T47D (cell line): ENCODE measurements at places on chromosomes 2 and 18.

DNA sequence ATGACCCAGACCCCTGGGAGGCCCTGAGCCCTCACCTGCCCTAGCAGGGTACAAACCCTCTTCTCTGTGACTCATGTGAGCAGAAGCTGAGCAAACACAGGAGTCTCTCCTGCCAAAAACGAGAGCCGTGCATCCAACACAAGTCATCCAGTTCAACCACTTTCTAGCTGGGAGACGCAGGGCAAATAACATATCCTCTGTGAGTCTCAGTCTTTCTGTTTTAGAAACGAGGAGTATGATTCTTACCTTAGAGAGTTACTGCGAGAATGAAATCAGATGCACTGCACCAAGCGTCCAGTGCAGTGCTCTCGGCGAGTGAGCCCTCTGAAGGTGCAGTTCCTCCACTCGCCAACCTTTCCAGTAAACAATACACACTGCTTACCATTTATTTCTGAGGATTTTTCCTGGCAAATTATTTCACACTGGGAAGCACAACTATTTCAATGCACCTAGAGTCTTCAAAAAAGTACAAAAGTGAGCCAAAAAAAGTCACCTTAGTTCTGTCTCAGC, 331.8 kb upstream of the MYT1L start:
- DNase-seq: peak; percentile 16

DNA sequence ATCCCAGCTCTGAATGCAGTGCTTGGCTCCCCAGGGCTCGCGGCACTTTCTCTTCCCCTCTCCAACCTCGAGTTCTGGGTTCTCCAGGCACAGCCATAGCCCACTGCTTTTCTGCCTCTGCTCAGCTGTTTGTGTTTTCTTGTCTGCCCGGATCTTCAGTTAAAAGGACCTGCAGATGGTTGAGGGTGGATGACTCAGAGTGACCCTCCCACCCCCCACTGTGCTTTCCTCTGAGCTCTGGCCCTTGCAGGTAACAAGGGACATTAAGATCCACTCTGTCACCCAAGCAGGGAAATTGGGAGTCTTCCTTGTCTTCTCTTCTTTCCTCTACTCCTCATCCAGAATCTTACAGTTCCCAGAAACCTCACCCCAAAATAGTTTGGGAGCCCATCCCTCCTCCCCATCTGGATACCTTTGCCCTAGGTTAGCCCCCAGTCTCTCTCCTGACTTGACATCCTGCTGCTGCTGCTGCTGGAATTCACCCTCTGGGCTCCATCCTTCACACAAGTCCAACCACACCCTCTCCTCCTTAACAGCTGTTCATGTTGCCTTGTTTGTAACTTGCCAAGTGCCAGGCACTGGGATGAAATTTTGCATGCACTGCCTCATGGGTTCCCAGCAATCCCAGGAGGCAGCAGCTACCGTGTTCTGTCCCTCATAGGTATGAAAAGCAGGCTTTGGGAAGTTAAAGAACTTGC, 157.9 kb upstream of the TTC39C start:
- DNase-seq: no peak

DNA sequence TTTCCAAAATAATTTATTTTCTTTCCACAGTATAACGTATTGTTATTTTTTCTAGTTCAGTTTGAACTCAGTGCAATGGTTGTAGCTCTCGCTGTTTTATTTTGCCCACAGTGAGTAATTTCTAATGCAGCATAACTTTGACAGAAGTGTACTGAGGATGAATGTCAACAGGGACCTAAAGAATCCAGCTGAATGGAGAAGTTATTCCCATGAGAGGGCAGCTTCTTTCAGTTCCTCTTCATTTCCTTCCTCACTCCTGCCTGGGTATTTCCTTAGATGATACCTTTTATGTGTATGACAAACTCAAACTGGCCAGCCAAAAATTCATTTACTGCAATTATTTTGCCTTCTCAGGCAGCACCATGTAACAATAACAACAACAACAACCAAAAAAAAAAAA, 1223.1 kb upstream of the ZEB2 start:
- no peak for DNase-seq

- no peak for DNase-seq
Measured at GRCh38 chr2:168155046-168155445, 92.3 kb downstream of the STK39 start.

DNA sequence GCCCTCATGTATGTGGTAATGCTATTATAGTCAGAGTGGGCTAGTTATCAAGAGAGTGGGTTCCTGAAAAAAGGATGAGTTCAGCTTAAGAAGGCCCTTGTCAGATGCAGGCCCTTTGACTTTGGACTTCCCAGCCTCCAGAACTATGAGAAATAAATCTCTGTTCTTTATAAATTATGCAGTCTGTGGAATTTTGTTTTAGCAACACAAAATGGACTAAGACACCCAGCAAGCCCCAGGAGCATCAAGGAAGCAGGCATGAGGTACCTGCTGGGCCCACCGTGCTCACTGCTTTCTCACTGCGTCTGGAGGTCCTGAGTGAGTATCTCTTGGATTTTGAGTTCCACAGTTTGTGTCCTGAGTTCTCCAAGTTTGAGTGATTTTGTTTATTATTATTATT, 35.9 kb upstream of the LIPG start:
- no peak for DNase-seq

DNA sequence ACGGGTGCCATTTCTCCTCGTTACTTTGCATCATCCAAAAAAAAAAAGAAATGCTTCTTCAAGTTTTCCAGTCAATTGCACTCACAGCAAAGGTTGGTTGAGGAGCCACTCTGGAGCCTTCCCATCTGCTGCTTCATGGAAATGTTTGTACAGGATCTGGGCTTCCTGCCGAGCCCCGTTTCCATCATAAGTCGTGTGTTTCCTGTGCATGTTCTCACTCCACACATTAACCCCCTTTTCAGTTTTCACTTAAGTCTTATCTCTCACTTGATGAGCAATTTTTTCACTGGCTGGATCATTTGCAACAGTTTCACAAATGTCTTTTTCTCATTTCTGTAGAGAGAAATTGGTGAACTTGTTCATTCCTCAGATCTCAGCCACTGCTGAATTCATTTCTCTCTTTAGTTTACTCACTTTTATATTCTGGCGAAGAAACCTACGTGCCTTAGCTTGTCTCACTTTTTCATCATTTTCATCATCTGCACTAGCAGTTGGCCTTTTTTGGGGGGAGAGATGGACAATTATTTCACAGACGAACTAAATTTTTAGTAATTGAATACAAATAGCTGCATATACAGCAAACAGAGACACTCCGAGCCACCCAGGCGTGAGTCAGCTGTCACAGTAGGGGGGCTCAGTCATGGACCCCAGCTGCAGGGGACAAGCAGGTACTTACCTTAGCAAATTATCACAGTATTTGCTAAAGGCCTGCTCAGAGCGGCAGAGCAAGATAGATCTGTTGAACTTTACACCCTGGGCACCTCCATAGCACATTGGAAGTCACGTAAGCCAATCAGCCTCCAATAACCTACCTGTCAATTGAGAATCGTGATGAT, 750.8 kb upstream of the ID2 start:
- DNase-seq: no peak

DNA sequence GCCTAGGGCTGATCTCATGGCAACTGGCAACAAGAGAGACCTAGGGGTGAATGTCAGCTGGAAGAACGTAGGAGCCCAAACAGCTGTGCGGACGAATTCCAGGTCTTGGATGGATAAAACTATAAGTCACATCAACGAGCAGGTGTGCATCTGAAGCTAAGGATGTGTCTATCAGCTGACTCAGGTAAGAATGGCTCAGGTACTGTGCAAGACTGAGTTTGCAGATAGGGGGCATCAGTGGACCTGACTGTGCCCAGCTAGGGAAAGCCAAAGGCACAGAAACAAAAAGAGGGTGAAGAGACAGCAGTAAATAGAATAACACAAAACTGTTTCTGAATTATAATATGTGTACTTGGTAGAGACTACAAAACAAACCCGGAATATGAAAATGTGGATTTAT, 357.3 kb downstream of the ZEB2 start:
- peak; percentile 61 for DNase-seq

GRCh38 chr2:221495731-221496130, 76.4 kb downstream of the EPHA4 start:
- no peak for DNase-seq

DNA sequence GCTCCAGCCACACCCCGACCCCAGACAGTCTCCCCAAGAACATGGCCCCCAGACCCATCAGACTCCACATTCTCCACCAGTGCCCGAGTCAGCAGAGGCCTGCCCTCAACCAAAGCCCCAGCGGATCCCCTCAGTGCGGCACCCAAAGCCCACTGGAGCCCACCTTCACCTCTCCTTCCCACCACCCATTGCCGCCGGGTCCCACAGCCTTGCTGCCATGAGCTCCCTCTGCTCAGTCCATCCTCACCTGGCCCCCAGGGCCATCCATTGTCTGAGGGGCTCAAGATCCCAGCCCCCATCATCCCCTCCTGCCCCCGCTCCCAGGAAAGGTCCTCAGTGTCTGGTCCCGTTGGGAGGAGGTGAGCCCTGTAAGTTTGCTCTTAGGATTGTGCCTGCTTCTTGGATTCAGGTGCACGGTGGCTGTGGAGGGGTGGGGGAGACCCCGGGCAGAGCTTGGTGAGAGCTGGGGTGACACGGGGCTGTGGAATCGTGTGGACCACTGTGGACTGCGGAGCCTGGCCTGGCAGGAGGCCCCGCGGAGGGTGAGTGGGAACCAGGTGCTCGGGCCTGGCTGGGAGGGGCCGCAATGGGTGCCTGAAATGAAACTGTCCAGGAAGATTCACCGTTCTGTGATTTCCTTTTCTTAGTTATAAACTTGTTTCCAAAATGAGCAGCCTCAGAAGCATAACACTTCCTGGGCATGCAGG, 32.7 kb upstream of the GPC1 start:
- DNase-seq: no peak
